Activated T-helper 17 cell treated with anti-CD3 and anti-CD28 coated beads, Interleukin-2, amount 50 U/mL, for 72 hours (primary cell): ENCODE measurements at places on chromosomes 7 and 10.

GRCh38 chr10:110353244-110354119 is 48.8 kb upstream of the SMNDC1 start:
- H3K4me3 ChIP-seq: peak overlapping the region; percentile 82
- ATAC-seq: peak; percentile 73
- peak overlapping the region; percentile 94 for H3K27ac ChIP-seq
- H3K4me1 ChIP-seq: peaks cover 56% of the 10 kb centered on the region
- no peaks in the 10 kb centered on the region for H3K27me3 ChIP-seq

- ATAC-seq: no peak
- H3K27me3 ChIP-seq: no peaks in the 10 kb centered on the region
- H3K27ac ChIP-seq: no peak overlapping the region
- no peaks in the 10 kb centered on the region for H3K4me1 ChIP-seq
- no peak overlapping the region for H3K4me3 ChIP-seq
- H3K36me3 ChIP-seq: no peaks in the 10 kb centered on the region
Observed at GRCh38 chr7:83574616-83575015, 74.3 kb downstream of the SEMA3E start.

DNA sequence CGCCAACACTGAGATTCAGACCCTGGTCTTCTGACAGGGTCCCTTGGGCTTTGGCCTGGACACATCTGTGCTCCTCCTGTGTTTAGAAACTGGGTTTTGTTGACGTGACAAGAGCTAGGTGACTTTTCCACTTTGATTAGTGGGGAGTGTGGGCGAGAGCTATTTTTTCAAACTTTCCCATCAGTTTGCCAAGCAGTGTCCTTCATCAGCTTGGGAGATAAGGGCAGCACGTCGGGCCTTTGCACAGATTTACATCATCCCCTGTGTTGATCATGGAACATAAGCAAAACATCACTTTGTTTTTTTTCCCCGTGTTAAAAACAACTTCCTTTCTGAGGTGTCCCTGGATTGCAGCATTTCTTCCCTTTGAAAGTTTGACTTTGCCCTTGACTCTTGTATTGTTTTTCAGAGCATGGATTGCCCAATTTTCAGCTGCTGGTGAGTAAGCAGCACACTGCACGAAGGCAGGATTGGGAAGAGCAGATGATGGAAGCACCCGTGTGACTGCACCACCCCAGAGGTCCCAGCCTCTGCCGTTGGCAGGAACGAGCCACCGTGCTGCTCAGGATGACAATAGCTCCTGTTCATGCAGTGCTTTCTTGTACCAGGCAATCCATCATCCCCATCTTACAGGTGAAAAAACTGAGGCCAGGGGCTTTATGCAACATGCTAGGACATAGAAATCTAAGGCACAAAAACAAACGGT is 6.4 kb upstream of the IGFBP1 start:
- peaks cover 14% of the 10 kb centered on the region for H3K27me3 ChIP-seq
- H3K36me3 ChIP-seq: no peaks in the 10 kb centered on the region
- no peak overlapping the region for H3K27ac ChIP-seq
- no peak overlapping the region for H3K4me3 ChIP-seq
- H3K4me1 ChIP-seq: no peaks in the 10 kb centered on the region
- ATAC-seq: no peak

- H3K36me3 ChIP-seq: peaks cover 12% of the 10 kb centered on the region
- ATAC-seq: no peak
- no peaks in the 10 kb centered on the region for H3K27me3 ChIP-seq
Observed at GRCh38 chr7:133365917-133366316, 113.0 kb downstream of the EXOC4 start.
